ENCODE measurements at places on chromosomes 16 and 17. TPM values are rescaled to one million over a fixed set of nuclear protein-coding genes. Genes with fewer than 3 reads are reported as not detected.

FAHD1 gene
- total RNA-seq, result 23.0 TPM

ADAD2 gene
- total RNA-seq, result not detected

CIITA gene
- 1.0 TPM for total RNA-seq

AXIN2 gene
- total RNA-seq, result 19.8 TPM

CSH2 gene
- total RNA-seq, result not detected

GNGT2 gene
- 2.1 TPM for total RNA-seq

HCRT gene
- total RNA-seq, result not detected

PRDM7 gene
- not detected for total RNA-seq

ZNF213 gene
- 4.2 TPM for total RNA-seq

KRT20 gene
- not detected for total RNA-seq

WNT9B gene
- total RNA-seq, result not detected

PHB1 gene
- total RNA-seq, result 105 TPM

TBX21 gene
- total RNA-seq, result not detected

KRT36 gene
- not detected for total RNA-seq

IRF8 gene
- total RNA-seq, result 19.8 TPM

VAMP2 gene
- total RNA-seq, result 8.4 TPM

ZG16B gene
- 0.52 TPM for total RNA-seq

NDE1 gene
- 12.5 TPM for total RNA-seq

CCDC40 gene
- total RNA-seq, result 1.0 TPM

KRT9 gene
- not detected for total RNA-seq

SAMD14 gene
- total RNA-seq, result 1.0 TPM

MFSD6L gene
- under 0.01 TPM for total RNA-seq

GJC1 gene
- 24.5 TPM for total RNA-seq

FZD2 gene
- 8.9 TPM for total RNA-seq

KLHL10 gene
- not detected for total RNA-seq

ESRP2 gene
- not detected for total RNA-seq

Measured in skeletal muscle tissue (tissue), 5 donors.